ENCODE measurements at places on chromosomes 11 and 22.

- DNase-seq: no peak
These were observed 25.0 kb upstream of the YPEL1 start for GRCh38 chr22:21760640-21761039.

GRCh38 chr11:122099374-122100036 lies 16.5 kb downstream of the BLID start:
- DNase-seq: no peak

GRCh38 chr11:117292616-117293015 lies 1.5 kb downstream of the BACE1-AS start:
- DNase-seq: no peak

GRCh38 chr11:106989078-106989455 lies 29.2 kb downstream of the GUCY1A2 start:
- DNase-seq: no peak

GRCh38 chr22:44242946-44243724 lies 62.4 kb downstream of the PARVG start:
- DNase-seq: no peak

Data from stimulated activated naive B cell treated with anti-CD40 and anti-IgM and Interleukin-4, amounts not matched to agents 10 μg/mL and 1 μg/mL and 100 μg/mL, for 72 hours (primary cell).